Cerebellar cortex (tissue), 1 donor: ENCODE measurements at places on chromosomes 7 and 10.

DNA sequence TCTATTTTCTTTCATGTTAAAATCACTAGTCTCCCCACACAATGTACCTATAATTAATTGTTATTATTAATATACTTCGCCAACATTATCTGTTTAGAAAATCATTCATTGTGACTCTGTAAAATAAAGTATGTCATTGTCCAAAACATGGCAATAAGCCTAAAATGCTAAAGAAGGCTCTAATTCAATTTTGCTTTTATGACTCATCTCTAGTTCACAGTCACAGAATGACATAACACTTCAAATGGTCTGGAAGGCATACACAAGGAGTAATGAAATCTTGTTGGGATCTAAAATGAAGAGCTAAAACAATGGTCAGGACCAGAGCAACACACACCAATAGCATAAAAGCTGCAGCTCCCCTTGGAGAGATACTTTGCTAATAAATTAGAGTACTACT lies 505.8 kb downstream of the GPAM start:
- DNase-seq: peak; percentile 4

- DNase-seq: no peak
These were observed 240.4 kb downstream of the ARL4A start for GRCh38 chr7:12927635-12928434.

DNA sequence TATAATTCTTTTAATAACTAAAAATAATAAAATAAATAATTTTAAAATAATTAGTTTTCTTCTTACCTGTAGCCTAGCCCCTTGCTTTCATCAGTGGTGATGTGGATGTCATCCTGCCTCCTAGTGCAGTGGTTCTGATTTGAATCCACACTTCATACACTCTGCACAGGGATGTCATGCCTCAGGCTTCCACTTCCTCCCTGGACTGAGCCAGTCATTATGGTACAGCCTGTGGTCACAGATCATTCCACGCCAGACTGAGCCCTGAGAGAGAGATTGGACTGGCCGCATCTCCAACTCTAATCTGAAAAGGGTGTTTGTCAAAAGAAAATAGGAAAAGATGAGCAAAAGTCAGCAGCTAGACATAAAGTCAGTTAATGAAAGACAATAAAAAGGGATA lies 436.2 kb upstream of the IGFBP3 start:
- no peak for DNase-seq

DNA sequence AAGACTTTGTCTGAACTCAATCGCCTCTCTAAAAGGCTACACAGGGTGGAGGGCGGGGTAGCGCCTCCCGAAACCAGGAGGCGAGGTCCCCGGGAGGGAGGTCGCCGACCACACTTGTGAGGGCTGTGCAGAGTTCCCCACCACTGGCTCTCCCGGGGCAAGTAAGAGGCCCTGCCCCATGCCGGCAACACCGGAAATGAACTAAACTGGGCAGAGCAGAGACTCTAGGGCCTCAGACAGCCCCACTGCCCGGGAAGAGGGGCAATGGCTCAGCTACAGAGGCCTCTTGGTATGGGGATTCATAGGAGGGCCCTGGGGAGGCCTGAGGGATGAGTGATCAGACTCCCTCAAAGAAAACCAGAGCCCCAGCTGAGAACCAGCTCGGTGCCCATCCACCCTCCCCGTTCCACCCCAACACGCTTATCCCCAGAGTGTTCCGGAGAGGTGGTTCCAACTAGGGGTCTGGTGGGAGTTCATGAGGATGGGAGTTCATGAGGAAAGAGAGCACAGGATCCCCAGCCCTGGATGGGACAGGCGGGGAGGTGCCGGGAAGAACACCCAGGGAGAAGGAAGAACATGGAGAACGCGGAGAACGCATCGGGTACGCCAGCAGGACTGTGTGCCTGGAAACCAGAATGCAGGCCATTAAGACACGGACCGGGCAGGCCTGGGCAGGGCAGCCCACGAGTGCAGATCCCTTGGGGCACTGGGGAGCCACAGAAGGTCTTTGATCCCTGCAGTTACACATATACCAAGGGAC lies 89.4 kb upstream of the MYL10 start:
- DNase-seq: no peak

GRCh38 chr7:25831062-25831691 lies 320.8 kb upstream of the NFE2L3 start:
- peak; percentile 79 for DNase-seq

- DNase-seq: no peak
These were observed 74.9 kb downstream of the LARP4B start for GRCh38 chr10:856416-857157.

DNA sequence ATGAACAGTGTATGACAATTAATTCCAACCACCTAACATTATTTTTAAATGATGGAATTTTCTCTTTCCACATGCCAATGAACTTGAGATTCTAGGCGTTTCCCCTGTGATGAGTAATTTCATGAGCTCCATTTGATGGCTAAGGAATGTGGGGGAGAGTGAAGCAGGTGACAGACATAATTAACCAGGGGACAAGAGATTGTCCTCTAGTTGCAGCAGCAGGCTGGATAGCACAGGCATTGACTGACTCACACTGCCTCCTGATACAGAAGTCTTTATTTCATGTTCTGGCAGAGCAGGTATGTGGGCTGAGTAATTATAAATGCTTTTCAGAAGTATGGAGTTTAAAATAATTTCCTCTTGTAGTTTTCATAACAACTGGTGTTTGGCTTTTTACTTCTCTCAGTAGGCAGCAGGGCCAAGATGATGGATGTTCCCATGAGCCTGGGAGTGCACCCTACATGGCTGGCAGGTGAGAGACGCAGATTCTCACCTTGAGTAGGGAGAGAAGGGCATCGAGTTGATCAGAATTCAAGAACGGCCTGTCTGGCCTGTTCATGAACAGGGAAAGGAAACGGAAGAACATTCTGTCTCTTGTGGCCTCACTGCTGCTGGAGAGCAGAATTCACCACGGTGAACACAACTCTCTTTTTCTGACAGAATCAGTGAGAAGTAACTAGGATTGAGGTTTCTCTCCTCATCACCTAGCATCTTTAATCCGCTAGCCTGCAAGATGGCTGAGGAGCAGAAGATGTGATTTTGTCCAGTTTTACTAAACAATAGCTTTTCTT lies 118.8 kb downstream of the AOAH start:
- DNase-seq: peak; percentile 59

- DNase-seq: no peak
These were observed 21.3 kb downstream of the PTPRE start for GRCh38 chr10:127928021-127928806.

- no peak for DNase-seq
These were observed 13.5 kb downstream of the CRYGN start for GRCh38 chr7:151426441-151426903.

- no peak for DNase-seq
These were observed 6.5 kb downstream of the PTF1A start for GRCh38 chr10:23198610-23198939.

GRCh38 chr10:100782461-100783244 lies 37.3 kb downstream of the PAX2 start:
- no peak for DNase-seq

GRCh38 chr7:41979834-41980307 lies 257.1 kb downstream of the GLI3 start:
- DNase-seq: peak; percentile 9

- DNase-seq: no peak
These were observed 28.9 kb upstream of the NPY start for GRCh38 chr7:24255139-24255538.

DNA sequence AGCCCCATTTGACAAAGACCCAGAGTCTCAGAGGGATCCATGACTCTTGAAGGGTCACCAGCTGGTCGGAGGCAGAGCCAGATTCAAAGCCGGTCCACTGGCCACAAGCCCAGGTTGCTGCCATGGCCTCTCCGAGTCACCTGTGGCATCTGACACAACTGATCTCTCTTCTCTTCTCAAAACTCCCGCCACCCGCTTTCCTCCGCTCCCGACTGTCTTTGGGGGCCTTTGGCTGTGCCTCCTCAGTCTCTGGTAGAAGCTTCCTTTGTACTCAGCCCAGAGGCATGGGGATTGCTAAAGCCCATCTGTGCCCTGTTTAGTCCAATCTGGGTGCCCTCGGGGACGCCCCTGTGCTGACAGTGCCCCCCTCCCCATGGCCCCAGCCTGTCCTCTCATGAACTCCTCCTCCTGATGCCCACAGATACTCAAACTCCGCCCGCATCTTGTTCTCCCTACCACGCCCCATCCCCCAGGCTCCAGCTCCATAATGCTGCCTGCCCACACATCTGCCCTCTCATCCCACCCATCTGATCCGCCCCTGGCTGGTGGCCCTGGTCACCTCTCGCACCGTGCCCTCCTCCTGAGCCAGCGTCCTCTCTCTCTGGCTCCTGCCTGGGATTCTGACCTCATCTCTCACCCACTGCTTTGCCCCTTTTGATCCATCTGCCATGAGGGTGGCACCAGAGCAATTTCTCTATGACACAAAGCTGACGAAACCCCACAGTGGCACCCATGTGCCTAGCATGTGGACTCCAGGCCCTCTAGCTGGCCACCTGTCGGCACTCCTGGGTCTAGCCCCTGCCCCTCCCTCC lies 150.6 kb downstream of the SLIT1 start:
- DNase-seq: peak; percentile 23

GRCh38 chr7:150357270-150357669 lies 11.4 kb upstream of the REPIN1 start:
- DNase-seq: peak; percentile 66

DNA sequence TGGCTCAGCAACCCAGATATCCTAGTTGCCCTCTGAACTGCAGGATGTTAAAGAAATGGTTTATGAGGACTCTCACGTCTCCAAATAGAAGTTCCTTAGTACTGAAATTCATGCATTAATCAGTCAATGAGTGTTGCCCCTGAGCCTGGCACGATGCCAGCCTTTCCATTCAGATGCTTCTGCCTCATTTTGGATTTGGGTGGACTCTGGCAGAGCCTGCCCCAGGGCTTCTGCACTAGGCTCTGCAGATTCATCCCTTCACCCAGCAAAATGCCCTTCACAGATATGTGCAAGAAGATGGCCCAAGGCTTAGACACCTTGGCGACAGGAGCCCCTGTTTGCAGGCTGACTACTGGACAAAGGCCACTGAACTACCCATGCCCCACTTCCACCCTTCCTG lies 747.8 kb downstream of the GRID1 start:
- DNase-seq: no peak

DNA sequence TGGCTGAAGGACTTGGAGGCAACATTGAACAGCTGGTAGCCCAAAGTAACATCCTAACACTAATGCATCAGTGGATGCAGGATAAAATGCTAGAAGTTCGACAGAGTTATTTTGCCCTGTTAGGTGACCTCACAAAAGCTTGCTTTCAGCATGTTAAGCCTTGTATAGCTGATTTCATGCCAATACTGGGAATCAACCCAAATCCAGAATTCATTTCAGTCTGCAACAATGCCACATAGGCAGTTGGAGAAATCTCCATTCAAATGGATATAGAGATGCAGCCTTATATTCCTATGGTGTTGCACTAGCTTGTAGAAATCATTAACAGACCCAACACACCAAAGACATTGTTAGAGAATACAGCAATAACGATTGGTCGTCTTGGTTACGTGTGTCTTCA lies 62.9 kb downstream of the CCSER2 start:
- peak; percentile 37 for DNase-seq

- DNase-seq: no peak
These were observed 63.3 kb upstream of the IL6 start for GRCh38 chr7:22663721-22664120.

DNA sequence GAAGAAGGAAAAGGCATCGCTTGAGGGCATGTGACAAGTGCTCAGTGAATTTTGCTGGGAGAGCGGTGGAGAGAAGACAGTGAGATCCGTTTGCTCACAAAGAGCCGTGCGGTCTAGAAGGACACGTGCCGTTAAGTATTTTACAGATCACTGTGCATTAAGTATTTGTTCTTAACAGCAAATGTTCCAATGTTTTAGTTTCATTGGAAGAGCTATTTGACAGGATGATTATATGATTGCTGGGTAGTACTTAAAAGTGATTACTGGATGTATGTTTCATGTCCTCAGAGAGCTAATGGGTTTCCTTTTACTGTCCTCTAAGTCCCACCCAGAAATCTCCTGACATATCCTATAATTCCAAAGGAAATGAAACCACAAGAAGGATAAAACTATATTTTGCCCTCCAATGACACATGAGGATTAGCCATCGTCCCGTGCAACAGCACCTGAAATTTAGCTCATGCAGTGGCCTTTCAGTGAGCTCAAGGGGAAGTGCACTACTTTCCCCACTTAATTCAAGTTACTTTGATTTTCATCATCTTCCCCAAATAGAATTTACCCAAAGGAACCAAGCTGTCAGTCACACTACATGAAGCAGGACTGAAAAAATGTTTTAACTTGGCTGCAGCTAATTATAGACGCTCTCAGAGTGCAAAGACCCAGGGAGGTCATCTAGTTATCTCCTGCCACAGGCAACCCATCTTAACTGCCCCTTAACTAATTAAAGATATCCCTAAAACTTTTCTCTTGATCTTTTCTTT lies 80.3 kb downstream of the KLF6 start:
- DNase-seq: no peak

DNA sequence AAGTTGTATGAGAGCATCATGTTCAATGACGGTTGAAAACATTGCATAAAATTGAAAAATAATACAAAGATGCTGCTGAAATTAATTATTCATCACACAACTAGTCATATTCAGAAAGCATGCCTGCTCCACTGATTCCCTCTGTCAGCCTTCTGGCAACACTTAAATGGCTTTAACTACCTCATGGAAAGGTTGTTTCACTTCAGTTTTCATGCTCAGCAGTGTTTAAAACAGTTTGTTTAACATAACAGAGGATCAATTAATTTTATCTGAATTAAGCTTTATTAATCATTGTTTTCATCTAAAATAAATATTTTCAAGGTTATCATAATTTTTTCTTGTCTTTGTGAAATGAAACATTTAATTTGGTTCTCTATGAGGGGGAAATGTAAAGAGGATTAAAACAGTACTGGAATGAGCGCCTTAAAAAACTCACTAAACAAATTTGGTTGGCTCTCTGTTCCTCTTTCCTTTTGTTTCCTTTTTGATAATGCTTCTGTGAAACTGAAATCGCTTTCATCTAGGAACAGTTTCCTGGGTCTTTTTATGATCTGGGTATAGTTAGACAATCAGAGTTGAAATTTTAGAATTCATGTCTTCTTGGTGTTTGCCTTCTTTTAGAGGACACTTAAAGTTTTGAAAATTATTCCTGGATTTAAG lies 427.4 kb downstream of the SH2D4B start:
- no peak for DNase-seq

GRCh38 chr10:100962351-100963080 lies 6.8 kb upstream of the SEMA4G start:
- no peak for DNase-seq

DNA sequence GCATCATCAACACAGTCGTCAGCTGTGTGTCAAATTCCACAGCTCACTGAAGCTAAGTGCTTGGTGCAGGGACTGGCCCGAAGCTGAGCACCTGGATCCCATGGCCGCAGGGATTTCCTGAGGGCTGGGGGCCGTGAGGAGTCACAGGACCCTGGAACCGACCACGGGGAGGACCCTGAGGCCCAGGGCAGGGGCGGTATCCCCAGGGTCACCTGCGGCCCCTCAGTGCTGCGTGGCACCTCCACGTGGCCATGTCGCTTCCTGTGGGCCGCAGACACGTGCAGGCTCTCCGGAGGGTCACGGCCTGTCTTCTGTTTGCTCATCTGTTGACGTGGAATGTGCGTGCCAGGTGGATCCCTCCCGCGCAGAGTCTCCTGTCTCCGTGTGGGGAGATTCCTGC lies 53.4 kb downstream of the NKX6-2 start:
- no peak for DNase-seq

GRCh38 chr10:73293461-73293860 lies 41.0 kb upstream of the MRPS16 start:
- no peak for DNase-seq
